ENCODE measurements at places on chromosomes 16 and 17.

- ATAC-seq, result no peak
These were observed 340.1 kb downstream of the ABCC12 start for GRCh38 chr16:47815655-47816054.

GRCh38 chr17:61388561-61389356 is 10.9 kb upstream of the TBX2 start:
- ATAC-seq, result no peak

DNA sequence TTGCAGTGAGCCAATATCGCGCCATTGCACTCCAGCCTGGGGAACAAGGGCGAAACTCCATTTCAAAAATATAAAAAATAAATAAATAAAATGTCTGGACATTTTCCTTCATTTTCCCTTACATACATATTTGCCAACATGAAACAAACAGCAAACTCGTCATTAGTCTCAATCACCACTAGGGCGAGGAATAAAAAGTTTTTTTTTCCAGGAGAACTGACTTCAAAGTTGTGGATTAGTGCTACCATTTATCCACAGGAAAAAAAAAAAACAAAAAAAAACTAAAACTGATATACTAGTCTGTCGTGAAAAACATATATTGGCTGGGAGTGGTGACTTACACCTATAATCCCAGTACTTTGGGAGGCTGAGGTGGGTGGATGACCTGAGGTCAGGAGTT is 77.0 kb upstream of the MTMR4 start:
- no peak for ATAC-seq

DNA sequence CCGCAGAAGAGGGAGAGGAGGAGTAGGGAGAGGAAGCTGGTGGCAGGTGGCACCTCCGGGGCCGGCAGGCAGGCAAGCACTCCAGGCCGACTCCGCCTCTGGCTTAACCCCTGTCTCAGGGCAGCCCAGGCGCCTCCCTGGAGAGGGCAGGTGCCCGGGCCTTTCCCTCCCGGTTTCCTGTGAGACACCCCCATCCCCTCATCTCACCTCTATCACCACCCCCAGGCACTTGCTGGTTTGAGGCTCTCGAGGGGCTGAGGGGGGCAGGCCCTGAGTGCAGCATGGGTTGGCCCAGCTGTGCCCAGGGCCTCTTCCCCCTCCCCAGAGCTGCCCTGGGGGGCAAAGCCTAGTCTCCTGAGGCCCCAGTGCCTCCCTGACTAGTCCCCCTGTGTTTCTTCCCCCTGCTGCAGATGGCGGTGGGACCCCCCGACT is 6.0 kb downstream of the DOC2A start:
- ATAC-seq, result no peak

- no peak for ATAC-seq
These were observed 19.9 kb upstream of the GHDC start for GRCh38 chr17:42214156-42214555.

DNA sequence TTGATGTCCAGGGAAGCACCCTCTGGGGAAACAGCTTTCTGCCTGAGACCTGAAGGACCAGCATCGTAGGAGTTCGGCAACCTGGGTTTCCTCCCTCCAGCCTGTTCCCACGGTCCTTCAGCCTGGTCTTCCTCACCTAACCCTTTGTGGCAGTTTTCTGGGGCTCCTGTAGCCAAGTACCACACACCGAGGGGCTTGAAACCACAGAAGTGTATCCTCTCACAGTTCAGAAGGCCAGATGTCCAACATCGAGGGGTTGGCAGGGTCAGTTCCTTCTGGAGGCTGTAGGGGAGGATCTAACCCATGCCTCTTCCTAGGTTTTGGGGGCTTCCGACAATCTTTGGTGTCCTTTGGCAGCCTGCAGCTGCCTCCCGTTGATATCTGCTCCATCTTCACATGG is 381.0 kb upstream of the TNRC6C start:
- no peak for ATAC-seq

DNA sequence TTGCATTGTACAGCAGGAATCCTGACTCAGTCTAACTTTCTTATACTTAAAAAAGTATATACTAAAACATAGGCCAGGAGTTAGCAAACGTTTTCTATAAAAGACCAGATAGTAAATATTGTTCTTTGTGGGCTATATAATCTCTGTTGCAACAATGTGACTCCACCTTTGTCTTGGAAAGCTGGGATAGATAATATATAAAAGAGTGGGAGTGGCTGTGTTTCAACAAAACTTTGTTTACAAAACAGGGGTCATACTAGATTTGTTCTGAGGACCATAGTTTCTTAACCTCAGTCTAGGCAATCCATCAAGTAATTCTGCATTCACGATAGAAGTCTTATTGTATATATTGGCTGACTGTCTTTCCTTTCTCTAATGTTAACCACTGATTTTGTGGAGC is 9.0 kb upstream of the TBC1D3B start:
- ATAC-seq, result no peak

DNA sequence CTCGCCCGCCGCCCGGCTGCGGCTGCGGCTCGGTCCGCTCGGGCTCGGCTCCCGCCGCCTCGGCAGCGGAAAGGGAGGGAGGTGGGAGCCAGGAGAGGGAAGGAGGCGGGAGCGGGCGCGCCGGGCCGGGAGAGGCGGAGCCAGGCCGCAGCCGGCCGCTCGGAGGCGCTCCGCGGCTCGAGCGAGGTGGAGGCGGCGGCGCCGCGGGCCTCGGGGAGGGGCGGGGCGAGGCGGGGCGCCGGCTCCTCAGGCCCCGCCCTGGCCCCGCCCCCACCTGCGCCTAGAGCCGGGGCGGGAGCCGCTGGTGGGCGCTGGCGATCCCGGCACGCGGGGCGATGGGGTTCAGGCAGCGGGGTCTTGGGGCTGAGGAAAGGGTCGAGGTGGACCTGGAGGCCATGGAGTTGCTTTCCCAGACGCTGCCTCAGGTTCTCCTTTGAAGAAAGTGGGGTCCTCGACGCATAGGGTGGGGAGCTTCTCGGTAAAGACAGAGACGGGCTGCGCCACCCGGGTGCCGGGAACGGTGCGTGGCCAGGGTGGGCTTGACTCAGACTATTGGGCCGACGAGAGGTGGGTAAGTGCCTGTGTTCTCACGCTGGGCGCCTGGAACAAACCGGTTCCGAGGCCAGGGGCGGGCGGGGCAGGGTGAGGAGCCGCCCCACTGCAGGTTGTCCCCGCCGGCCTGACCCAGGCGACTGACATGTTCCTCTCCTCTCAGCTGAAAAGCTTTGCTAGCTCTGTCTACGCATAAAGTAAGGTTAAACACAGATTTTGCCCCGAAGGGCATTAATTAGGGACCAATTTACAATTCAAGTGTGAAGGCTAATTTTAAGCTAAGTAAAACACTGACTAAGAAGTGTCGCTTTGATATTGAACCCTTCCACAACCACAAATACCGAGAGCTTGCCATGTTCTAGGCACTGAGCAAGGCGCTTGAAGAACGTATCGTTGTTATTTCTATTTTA is at the start of gene CMTM4:
Gene CMTM4 (minus strand): TSS at position 75 of the 962 bp plus-strand sequence. CDS start 218 bp downstream, outside the sequence.
- ATAC-seq, result peak; percentile 93

DNA sequence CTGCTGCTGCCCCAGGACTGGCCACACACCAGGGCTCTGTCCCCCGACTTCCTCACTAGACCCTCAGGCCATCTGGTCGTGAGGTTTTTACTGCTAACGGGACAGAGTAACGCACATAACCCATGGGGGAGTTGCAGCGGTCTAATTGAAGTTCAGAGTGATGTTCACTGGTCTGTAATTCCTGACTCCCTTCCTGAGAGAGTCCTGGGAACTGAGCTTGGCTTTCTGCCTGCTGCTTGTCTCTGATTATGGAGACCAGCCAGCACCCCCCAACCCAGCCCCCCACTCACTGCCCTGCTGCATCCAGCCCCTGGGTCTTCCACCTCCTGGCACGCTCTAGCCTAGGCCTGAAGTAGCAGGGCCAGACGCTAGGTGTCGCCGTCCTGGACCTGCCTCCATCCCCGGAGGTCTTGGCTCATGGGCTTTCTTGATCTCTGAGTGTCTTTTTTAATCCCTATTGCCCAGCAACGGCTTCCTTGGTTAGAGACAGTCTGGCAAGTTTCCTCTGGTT is 192.9 kb downstream of the CCDC182 start:
- peak; percentile 18 for ATAC-seq

- ATAC-seq, result no peak
These were observed 4.3 kb downstream of the EVI2B start for GRCh38 chr17:31309556-31309955.

DNA sequence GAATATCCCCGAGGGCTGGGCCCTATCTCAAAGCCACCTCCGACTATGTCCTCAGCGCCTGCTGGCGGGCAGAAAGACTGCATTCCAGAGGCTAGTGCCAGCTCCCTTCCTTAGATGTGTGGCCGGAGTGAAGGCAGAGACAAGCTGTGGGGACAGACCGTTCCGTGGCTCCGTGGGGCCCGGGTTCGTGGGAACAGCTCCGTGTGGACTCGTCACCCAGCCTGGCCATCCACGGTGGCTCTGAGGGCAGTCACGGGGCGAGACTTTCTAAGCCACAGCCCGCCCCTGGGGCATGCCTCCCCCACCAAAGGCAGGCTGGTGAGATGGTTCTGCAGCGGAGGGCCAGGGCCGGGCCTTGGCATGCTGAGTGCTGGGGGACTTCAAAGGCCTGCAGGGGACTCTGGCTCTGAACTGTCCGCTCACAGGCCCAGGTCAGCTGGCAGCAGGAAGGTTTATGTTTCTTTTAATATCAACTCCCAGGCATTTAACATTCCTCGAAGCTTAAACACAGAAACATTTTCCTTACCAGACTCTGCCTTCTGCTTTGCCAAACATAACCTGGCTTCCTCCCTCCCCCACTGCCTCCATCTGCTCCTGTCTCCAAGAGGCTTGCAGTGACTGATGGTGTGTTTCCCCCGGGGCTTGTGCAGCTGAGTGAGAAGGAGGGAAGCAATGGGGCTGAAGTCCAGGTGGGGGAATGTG is 50.4 kb downstream of the TIMM22 start:
- no peak for ATAC-seq

- no peak for ATAC-seq
These were observed 12.5 kb upstream of the SLC16A11 start for GRCh38 chr17:7056386-7056785.

- ATAC-seq, result peak; percentile 37
These were observed 51.5 kb downstream of the LDHD start for GRCh38 chr16:75065149-75065505.

DNA sequence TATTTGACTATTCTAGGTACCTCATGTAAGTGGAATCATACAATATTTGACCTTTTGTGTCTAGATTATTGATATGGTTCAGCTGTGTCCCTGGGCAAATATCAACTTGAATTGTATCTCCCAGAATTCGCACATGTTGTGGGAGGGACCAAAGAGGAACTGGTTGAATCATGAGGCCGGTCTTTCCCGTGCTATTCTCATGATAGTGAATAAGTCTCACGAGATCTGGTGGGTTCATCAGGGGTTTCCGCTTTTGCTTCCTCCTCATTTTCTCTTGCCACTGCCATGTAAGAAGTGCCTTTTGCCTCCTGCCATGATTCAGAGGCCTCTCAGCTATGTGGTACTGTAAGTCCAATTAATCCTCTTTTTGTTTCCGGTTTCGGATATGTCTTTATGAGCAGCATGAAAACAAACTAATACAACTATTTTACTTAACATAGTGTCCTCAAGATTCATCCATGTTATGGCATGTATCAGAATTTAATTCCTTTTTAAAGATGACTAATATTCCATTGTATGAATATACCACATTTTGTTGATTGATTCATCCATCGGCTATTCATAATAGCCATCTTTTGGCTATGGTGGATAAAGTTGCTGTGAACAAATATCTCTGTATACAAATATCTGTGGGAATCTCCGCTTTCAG is 129.1 kb downstream of the FTO start:
- no peak for ATAC-seq

DNA sequence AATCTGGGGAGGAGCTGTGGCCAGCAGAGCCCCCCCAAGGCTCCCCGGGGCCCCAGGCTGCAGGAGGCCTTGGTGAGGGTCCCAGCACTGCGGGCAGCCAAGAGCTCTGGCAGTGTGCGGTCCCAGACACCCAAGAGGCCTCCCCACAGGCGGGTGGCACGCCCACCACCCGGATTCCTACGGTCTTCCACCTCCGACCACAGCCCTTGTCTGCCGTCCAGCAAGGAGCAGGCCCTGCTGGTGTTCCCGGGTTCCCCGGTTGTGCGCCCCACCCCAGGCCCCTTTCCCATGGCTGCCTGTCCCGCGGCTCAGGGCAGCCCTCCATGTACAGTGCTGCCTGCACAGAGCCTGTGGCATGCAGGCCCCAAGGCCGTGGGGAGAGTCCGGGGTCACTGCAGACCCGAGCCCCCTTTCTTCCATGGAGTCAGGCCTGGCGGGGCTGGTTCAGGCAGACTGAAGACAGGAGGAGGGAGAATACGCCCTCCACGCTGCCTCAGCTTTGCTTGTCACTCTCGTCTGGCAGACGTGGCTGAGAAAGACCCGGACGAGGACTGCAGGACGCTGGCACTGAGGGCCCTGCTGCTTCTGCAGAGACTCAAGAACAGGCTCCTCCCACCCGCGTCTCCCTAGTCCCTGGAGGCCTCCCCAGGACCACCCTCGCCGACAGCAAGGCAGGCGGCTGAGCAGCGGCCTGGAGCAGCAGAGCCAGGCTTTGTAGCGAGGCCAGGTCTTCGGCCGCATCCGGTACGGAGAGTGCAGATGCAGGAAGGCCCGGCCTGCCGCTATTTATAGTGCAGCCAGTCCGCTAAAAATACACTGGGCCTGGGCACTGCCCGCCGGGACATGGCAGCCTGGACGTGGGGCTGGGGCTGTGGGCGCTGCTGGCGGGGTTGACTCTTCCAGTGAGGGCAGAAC is 16.4 kb downstream of the TELO2 start:
- no peak for ATAC-seq

DNA sequence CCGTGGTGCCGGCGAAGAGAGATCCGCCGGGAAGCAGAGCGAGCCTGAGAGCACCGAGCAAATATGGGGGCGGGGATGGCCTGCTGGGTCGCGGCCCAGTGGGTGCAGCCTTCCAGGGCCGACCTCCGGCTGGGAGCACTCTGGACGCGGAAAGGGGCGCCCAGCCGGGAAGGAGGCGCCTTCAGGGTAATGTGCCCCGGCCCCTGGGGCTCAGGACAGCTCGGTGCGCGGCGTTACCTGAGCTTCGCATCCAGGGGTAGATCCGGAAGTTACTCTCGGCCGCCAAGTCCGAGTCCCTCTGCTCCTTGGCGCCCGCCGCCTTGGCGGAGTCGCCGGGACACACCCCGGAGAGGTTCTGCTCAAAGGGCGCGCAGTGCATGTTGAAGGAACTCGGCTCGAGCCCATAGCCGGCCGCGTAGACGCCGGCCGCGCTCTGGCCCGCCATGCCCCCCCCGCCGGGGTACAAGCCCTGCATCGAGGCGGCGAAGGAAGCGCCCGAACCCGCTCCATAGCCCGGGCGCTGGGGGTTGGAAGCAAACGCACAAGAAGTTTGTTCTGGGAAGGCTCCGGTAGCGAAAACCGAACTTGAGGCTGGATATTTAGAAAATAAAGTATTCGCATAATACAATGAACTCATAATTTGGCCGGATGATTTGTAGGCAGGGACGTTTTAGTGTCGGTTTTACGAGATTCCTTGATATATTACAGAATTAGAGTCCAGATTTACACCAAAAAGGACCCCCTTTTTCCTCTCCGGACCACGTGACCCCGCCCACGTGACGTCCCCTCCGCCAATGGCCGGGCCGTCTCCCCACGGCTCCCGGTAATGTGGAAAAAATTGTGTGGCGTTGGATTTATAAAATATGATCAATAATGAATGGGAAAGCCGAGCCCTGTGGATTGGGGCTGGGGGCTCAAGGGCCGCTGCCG is at the start of gene HOXB7:
Gene HOXB7 (minus strand): TSS at position 736 of the 930 bp plus-strand sequence. CDS start 99 bp downstream, at position 637.
- peak; percentile 44 for ATAC-seq

- ATAC-seq, result no peak
These were observed 800.8 kb downstream of the CDH11 start for GRCh38 chr16:64321066-64321465.

GRCh38 chr16:55915096-55915827 is 40.1 kb upstream of the CES5A start:
- no peak for ATAC-seq

GRCh38 chr17:9944704-9945103 is 39.6 kb upstream of the RCVRN start:
- ATAC-seq, result peak; percentile 73

All from motor neuron (in vitro differentiated cells).